ENCODE measurements at places on chromosomes 5 and 9.

- no peak for DNase-seq
Observed at GRCh38 chr5:39541920-39542319, 117.1 kb upstream of the DAB2 start.

DNA sequence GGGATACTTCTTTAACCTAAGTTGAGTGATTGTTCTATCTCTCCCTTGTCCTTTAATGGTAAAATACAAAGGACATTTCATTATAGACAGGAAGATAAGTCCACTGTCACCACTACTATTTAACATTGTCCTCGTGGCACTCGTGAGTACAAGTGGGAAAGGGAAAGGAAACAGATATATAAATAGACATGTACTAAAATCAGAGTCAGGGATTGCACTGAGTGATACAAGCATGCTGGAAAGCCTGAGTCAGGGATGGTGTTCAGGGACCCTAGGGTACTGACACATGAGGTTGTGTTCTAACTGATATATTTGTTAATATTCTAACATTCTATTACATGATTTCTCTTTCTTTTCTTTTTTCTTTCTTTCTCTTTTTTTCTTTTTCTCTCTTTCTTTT, 74.8 kb upstream of the FAM170A start:
- no peak for DNase-seq

DNA sequence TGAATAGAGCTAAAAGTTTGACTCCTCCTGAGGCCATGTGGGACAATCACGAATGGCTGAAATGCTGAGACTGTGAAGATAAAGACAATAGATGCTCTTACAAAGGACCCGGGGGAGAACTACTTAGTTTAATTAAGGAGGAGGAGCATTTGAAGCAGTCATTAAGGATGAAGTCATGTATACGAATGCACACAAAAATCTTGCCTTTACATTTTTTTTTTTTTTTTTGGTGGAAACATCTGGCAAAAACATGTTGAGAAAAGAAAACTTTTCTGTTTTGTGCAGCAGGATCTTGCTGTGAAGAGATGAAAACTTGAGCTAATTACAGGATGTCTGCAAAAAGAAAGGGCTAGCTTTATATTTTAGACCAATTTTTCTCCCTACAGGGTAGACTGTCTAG, 42.3 kb upstream of the NR3C1 start:
- DNase-seq, result no peak

- DNase-seq, result no peak
Observed at GRCh38 chr5:116394186-116394867, 180.3 kb downstream of the SEMA6A start.

- DNase-seq, result no peak
Observed at GRCh38 chr5:135377751-135378680, 21.0 kb downstream of the MACROH2A1 start.

- DNase-seq, result no peak
Observed at GRCh38 chr5:38455796-38456330, 100.6 kb downstream of the LIFR start.

DNA sequence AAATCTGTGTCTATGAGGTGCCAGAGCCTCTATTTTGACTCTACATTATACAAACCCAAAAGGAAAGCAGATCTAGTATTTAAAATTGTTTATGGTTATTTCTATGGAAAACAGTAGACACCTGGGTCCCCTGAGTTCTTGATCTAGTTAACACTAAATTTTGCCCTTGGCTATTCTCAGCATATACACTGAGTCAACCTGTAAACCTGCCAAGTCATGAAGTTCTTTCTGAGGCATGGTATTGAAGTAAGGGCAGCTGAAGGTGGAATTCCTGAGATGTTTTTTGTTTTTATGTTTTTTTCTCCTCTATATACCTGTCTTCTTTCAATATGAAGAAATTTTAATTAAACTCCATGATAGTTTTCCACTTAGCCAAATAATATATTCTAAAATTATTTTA, 120.2 kb downstream of the PDE4D start:
- no peak for DNase-seq

All from BE2C (cell line).